ENCODE measurements at places on chromosomes 5 and 9. TPM values are rescaled to one million over a fixed set of nuclear protein-coding genes. Genes with fewer than 3 reads are reported as not detected.

The SPATA31C1 gene
- total RNA-seq, result not detected

The CFAP157 gene
- 0.26 TPM for total RNA-seq

- DNase-seq, result no peak
These were observed 200.8 kb upstream of the ST8SIA4 start for GRCh38 chr5:101103874-101104273.

DNA sequence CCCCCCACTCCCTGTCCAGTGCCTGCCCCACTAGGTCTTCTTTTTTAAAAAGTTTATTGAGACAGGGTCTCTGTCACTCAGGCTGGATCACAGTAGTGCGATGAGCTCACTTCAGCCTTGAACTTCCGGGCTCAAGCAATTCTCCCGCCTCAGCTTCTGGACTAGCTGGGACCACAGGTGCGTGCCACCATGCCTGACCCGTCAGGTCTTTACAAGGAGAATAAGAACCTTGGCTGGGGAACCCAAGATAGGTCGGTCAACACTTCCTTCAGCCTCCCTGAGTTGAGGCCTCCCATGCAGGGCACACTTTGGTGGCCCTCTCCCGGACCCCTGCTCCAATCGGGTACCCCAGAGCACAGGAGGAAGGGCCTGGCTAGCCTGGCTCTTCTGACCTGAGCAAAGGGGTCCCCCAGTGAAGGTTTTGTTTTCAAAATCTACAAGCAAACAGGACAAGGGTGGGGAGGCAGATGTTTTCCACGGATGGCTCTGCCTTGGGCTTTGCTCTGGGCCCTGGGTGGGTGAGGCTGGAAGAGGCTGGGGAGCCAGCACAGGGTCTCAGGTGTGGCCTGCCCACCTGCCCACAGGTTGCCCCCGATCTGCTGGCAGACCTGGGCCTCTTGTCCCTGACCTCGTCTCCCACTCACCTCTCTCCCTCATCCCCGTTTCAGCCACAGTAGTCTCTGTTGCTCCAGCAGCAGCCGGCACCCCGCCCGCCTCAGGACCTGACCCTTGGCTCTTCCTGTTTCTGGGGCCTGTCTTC lies 108.7 kb upstream of the PHYKPL start:
- no peak for DNase-seq

DNA sequence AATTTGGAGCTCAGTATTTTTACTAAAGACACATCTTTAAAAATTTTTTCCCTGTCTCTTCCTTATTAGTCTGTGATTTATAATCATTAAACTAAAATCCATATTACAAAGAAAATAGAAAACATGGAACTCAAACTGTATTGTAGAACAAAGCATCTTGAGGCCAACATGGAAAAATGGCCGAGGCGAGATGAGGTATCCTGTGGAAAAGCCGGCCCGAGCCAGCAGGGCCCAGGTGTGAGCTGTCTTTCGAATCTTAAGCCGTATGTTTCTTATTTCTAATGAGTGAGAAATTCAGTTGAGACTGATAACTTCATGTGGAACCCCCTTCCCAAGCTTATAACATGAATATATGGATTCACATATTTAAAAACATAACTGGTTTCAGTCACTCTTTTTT lies 170.4 kb upstream of the OTULINL start:
- DNase-seq, result no peak

- no peak for DNase-seq
These were observed 7.6 kb upstream of the CCDC152 start for GRCh38 chr5:42749020-42749419.
